Forelimb muscle (tissue), 1 donor: ENCODE measurements at places on chromosomes 6 and 20. TPM values are rescaled to one million over a fixed set of nuclear protein-coding genes. Genes with fewer than 3 reads are reported as not detected.

- DNase-seq: no peak
These were observed 67.6 kb downstream of the B4GALT5 start for GRCh38 chr20:49646126-49646525.

Gene CGA
- polyA plus RNA-seq: 0.72 TPM

GRCh38 chr6:143673669-143674068 lies 4.1 kb upstream of the PHACTR2 start:
- no peak for DNase-seq

Gene LPA
- not detected for polyA plus RNA-seq

Gene SHLD1
- 9.2 TPM for polyA plus RNA-seq

- DNase-seq: no peak
These were observed 28.3 kb downstream of the C6orf132 start for GRCh38 chr6:42113936-42114636.

GRCh38 chr20:23132293-23132929 lies 46.3 kb upstream of the CD93 start:
- DNase-seq: no peak

- no peak for DNase-seq
These were observed 15.7 kb upstream of the PRIM2 start for GRCh38 chr6:57301757-57302156.

Gene HAO1
- polyA plus RNA-seq: not detected

GRCh38 chr6:18280084-18280483 lies 15.8 kb upstream of the DEK start:
- DNase-seq: no peak

Gene HLA-DMA
- polyA plus RNA-seq: 12.6 TPM

DNA sequence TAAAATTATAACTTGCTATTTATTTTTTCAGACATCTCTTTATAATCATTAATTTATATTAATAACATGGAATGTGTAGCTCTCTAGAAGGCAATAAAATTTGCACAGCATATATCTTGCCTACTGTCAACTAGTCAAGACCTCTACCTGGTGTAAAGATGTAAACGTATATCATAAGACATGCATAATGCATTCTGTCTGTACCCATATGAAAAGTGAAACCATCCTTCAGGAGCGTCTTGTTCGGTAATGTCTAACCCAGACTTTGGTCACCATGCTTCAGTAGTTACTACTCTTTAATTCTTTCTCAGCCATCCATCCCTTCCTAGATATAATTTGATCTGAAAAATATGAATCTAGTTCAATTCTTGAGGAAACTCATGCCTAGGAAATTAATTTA lies 21.0 kb downstream of the CEP43 start:
- DNase-seq: no peak

- DNase-seq: no peak
These were observed 67.9 kb upstream of the BTN3A2 start for GRCh38 chr6:26296857-26297648.

GRCh38 chr20:43831481-43832065 lies 83.1 kb upstream of the TOX2 start:
- DNase-seq: no peak

Gene GMPR
- 66.8 TPM for polyA plus RNA-seq

Gene CNKSR3
- 13.4 TPM for polyA plus RNA-seq

Gene L3MBTL1
- 10.4 TPM for polyA plus RNA-seq

DNA sequence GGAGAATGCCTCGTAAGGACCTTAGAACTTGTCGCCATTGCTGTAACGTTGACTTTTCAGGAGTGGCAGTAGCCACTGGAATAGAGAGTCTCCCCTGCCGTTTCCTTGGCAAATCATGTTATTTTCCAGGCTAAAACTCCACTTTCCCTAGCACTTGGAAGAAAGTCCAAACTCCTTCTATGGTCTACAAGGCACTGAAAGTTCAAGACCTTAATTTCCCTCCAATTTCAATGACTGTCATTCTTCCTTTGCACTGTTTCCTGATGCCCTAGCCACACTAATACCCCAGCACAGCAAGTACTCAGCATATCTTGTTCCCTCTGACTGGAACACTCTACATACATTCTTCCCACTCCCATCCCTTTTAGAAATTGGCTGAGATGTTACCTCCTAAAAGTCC lies 1.8 kb upstream of the TBPL1 start:
- no peak for DNase-seq

DNA sequence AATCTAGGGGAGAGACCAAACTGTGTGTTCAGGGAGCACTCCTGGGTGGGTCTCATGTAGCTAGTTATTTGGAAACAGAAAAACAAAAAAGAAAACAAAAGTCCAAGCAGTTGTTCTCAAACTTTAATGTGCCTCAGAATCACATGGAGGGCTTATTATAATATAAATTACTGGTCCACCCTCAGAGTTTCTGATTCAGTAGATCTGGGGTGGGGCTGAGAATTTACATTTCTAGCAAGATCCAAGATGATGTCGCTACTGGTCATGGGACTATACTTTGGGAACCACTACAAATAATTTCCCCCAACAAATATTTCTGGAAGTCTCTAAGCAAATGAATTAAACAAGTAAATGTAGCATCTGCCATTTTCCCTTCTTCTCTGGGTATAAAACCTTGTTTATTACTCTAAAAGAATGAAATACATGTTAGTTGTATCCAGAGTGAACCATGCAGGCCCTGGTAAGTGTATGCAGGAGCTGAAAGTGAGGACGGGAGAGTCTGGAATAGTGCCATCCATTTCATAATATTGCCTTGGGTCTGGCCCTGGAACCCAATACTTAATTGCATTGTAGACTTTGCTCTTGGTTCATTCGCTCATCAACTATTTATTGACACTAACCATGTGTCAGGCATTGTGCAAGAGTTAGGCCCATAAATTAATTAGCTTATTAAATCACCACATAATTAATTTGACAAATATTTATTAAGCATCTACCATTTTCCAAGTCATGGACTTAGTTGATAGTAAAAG lies 490.8 kb downstream of the EPM2A start:
- no peak for DNase-seq

Gene PLCG1
- polyA plus RNA-seq: 91.2 TPM

Gene XKR7
- 0.04 TPM for polyA plus RNA-seq

DNA sequence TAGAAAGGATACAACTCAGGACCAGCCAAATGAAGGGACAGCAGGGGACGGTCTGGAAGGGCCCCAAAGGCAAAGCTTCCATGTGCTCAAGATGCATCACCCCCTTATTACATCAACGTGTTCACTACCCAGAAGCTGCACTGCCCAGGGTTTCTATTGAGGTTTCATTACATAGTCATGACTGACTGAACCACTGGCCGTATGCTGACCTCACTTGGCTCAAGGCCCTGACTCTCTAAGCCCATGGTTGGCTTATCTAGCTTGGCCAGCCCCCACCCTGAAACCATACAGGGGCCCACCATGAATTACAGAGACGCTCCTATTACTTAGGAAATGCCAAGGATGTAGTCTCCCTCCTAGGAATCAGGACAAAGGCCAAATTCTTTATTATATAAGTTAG lies 179.4 kb downstream of the FOXC1 start:
- DNase-seq: no peak

DNA sequence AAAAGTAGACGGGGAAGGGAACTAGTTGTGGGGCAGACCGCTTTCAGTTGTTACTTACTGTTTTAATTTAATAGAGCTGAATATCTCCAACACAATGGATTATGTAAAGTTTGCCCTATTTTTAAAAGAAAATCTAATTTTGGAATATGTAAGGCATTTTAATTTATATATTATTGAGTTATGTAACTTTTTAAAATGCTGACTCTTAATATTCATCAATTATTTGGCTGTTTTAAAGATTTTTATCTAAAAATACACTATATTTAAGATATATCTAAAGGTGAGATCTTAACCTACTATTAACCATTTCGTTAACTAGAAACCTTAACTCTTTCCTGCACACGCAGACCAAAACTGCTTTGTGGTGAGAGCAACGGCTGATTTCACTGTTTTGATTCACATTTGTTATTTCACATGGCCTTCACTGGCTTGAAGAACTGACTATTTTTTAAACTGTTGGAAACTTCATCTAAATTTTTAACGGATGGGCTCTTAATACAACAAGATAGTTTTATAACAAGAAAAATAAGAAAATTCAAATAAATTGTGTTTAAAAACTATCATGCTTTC lies 87.9 kb downstream of the HUS1B start:
- no peak for DNase-seq

- no peak for DNase-seq
These were observed 45.8 kb upstream of the FAM184A start for GRCh38 chr6:119124079-119124824.

Gene ANKRD60
- polyA plus RNA-seq: not detected
